ENCODE measurements at places on chromosomes 16 and 17. TPM values are rescaled to one million over a fixed set of nuclear protein-coding genes. Genes with fewer than 3 reads are reported as not detected.
A peak's percentile ranks its signal among the peaks of the same experiment; 100 is the strongest.

DNA sequence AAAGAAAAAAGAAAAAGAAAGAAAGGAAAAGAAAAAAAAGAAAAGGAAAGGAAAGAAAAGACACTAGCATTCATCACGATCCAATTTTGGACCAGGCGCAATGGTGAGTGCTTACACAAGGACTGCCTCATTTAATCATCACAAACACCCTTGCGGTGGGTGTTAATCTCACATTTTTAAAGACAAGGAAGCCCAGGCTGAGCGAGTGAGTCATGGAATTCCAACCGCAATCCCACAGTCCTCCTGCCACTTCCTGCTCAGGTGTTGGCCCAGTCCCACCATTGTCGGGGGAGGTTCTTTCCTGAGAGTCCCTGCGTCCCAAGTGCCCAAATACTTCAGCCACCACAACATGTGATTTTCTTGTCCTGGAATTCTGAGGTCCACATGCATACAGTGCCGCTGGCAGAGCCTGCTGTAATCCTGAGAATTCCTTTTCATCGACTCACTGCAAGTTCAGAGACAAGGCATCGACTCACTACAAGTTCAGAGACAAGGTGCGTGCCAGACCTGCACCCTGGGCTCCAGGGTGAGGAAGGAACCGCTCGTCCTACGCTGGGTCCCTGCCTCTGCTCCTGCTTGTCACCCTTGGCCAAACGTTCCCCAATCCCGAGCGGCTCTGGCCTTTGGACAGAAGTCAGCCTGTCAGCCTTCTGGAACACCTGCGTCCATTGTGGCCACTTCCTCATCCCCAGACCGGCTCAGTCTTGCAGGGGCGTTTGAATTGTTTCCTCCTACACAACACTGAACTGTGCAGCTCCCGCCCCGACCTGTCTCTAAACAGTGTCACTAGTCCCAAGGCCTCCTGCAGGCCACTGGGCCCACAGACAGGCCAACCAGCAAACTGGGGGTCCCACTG lies 5.8 kb downstream of the ZG16B start:
- no peak for DNase-seq

GRCh38 chr16:56198006-56198754 lies 6.9 kb downstream of the GNAO1 start:
- no peak for DNase-seq

DNA sequence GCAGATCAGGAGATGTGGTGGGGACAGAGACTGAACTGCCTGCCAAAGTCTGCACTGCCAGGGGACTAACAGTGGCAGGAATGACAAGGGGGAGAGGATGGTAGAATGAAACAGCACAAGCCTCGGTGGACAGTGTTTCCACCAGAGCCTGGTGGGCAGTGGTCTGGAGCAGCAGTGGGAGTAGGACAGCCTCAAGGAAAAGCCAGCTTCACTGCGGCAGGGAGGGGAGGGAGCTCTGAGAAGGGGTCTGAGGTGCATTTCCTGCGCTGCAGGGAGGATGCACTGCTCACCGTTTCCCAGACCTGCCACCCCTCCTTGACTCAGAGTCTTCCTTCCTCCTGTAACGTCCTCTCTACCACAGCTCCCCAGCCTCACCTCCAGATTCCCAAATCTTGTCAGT lies 33.8 kb downstream of the MARCHF10 start:
- DNase-seq, result no peak

DNA sequence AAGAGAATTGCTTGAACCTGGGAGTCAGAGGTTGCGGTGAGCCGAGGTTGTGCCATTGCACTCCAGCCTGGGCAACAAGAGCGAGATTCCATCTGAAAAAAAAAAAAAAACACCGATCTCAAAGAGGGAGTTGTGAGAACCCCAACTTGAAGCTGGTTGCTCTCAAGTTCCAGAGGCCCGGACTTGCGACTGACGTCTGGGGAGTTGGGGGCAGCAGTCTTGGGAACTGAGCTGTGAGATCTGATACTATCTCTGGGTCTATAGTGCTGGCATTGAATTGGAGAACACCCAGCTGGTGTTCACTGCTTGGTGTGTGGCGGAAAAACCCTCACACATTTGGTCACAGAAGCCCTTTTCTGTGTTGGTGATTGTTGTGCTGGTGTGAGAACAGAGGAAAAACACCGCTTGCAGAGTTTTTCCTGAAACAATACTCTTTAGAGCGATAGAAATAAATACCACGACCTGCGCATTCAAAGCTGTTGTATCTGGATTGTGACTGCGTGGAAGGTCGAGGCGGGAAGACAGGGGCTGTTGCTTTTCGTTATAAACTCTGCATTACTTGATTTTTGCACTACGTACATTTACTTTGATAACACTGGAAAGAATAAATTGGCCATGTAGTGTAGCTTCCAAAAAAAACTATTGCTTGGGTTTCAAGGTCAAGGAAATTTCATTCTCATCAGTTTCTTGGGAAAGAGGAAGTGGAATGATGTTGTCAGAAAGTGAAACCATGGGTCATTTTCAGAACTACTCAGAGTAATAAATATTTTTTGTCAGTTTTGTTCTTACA lies 8.8 kb downstream of the SCIMP start:
- DNase-seq, result no peak

- no peak for DNase-seq
These were observed 241.6 kb upstream of the SALL1 start for GRCh38 chr16:51392521-51393187.

GRCh38 chr16:67517661-67518423 lies 10.8 kb upstream of the RIPOR1 start:
- DNase-seq, result no peak

DNA sequence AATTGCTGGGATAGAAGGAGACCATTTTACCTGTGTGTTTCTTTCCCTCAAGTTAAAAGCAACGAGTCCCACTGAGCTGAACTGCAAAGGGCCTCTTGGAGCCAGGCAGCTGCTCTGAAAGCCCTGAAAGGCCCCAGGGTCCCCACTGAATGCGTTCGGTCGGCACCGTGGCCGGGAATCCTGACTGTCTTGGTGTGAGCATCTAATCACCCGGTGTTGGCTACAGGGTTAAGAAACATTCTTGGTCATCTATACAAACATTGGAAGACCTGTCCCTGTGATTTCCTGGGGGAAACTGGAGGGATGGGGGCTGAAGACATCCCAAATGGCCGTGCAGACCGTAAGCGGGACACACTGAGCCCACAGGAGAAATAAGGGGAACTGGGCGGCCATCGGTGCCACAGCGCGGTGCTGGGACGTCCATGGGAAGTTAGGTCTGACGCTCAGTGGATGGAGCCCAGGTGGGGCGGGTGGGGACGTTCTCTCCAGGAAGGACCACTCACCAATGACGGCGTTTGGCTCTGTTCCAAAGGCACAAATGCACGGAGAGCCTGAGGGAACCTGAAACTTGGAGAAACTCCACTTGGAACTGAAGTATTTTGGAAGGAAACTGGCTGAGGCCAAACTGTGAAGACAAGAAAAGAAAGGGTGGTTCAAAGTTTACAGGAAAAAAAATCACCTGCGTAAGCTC lies 32.1 kb downstream of the WDR45B start:
- no peak for DNase-seq

GRCh38 chr16:47940466-47940865 lies 215.3 kb downstream of the ABCC12 start:
- DNase-seq, result no peak

- peak; percentile 62 for DNase-seq
These were observed 18.1 kb upstream of the TMEM98 start for GRCh38 chr17:32909787-32910369.

DNA sequence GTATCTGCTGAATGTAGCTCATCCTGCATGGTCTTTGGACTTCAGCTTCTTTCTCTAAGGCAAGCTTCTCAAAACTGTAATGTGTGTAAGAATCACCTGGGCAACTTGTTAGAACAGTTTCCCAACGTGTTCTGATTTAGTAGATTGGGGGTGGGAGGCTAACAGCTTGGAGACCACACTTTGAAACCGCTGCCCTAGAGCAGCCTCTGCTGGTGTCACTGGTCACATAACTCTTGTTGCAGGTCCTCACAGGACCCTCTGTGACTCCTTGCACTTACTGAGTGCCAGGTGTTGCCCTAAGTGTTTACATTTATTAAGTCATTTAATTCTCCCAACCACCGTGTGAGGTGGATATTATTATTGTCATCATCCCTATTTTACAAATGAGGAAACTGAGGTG lies 9.9 kb downstream of the SLC35G3 start:
- no peak for DNase-seq

- peak; percentile 3 for DNase-seq
These were observed 154.5 kb downstream of the BCAS3 start for GRCh38 chr17:60832151-60832585.

DNA sequence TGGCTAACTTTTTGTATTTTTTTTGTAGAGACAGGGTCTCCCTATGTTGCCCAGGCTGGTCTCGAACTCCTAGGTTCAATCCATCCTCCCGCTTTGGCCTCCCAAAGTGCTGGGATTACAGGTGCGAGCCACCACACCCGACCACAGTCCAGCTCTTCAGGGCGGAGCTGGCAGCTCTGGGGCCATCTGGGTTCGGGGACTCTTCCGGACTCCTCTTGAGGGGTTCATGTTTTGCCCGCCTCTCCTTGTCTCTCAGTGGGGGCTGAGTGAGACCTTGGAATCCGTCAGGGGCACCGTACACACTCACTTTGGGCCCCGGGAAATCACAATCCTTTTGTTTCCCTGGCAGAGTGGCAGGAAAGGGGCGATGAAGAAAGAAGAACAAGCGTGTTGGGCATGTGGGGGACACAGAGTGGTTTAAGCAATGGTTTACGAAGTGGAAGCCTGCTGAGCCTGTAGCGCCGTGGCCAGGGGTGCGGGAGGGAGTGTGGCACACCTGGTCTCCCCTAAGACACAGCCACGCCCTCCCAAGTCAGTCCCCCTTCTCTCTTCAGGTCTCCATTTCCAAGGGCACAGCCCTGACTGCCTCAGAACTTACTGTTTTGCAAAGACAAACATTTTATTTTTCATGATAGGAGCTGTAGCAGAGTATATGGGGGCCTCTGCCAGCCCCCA lies 26.1 kb downstream of the TNS4 start:
- DNase-seq, result no peak

The KRT222 gene
- 0.17 TPM for polyA plus RNA-seq

The B4GALNT2 gene
- 2.0 TPM for polyA plus RNA-seq

The SLC5A10 gene
- 0.48 TPM for polyA plus RNA-seq

The RAB37 gene
- polyA plus RNA-seq, result 5.6 TPM

The STH gene
- not detected for polyA plus RNA-seq

The KRTAP4-3 gene
- not detected for polyA plus RNA-seq

The C16orf89 gene
- polyA plus RNA-seq, result 6.0 TPM

The KRTAP3-2 gene
- not detected for polyA plus RNA-seq

The IGSF6 gene
- polyA plus RNA-seq, result 8.1 TPM

The SPATA22 gene
- polyA plus RNA-seq, result not detected

All from left renal cortex interstitium (tissue), 4 donors.